Stimulated activated CD4-positive, alpha-beta T cell treated with anti-CD3 and anti-CD28 coated beads, Interleukin-15, amount 100 ng/mL, for 48 hours (primary cell): ENCODE measurements at places on chromosomes 7 and 10.

DNA sequence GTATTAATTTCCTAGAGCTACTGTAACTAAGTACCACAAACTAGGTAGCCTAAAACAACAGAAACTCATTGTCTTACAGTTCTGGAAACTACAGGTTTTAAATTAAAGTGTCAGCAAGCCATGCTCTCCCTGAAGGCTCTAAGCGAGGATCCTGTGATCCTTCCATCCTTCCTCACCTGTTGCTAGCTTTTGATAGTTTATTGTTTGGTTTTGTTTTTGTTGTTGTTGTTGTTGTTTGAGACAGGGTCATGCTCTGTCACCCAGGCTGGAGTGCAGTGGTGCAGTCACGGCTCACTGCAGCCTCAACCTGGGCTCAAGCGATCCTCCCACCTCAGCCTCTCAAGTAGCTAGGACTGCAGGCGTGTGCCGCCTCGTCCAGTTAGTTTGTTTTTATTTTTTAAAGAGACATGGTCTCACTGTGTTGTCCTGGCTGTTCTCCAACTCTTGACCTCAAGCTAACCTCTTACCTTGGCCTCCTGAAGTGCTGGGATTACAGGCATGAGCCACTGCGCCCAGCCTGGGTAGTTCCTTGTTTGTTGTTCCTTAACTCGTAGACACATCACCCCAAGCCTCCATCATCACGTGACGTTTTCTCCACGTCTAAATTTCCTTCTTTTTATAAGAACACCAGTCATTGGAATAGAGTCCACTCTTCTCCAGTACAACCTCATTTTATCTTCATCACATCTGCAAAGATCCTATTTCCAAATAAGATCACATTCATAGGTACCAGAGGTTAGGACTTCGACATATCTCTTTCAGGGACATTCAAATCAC, 109.1 kb downstream of the AKR1D1 start:
- no peak for DNase-seq

DNA sequence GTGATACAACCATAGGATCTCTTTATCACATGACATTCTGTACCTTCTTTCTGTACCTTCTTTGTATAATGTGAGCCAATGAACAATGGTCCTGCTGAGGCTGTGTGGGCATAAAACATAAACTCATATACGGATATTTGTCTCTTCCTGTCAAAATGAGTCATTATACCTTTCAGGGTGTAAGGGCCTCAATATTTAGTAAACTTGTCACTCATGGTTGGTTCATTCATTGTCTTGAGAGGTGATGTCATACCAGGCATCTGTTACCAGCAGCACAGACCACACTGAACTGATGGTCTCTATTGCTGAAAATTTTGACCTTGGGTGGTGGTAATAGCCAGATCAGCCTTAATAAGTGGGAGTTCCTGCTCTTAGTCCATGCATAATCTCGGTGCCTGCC, 287.6 kb upstream of the TPK1 start:
- DNase-seq: no peak

DNA sequence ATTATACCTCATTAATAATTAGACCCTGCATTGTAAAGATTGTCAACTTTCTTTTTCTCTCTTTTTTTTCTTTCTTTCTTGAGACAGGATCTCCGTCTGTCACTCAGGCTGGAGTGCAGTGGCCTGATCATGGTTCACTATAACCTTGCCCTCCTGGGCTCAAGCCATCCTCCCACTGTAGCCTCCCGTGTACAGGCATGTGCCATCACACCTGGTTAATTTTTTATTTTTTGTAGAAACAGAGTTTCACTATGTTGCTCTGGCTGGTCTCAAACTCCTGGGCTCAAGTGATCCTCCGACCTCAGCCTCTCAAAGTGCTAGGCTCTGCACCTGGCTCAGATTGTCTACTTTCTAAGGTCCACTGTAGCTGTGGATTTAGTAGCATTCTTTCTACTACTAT, 50.7 kb downstream of the MDFIC start:
- no peak for DNase-seq

- DNase-seq: no peak
Measured at GRCh38 chr7:18866359-18867036, 250.9 kb downstream of the TWIST1 start.
